ENCODE measurements at places on chromosomes 1 and 21. TPM values are rescaled to one million over a fixed set of nuclear protein-coding genes. Genes with fewer than 3 reads are reported as not detected.

Gene CD2
- total RNA-seq: 192 TPM

GRCh38 chr1:32892368-32893197, 6.3 kb downstream of the HPCA start:
- DNase-seq: no peak
- H3K27ac ChIP-seq: no peak overlapping the region
- H3K27me3 ChIP-seq: peaks cover 12% of the 10 kb centered on the region
- H3K4me3 ChIP-seq: no peak overlapping the region

Gene CLDN19
- total RNA-seq: not detected

GRCh38 chr1:232611834-232612233, 18.1 kb downstream of the SIPA1L2 start:
- no peak overlapping the region for H3K4me3 ChIP-seq
- H3K4me1 ChIP-seq: no peaks in the 10 kb centered on the region
- no peak overlapping the region for H3K27ac ChIP-seq
- no peak for DNase-seq

Gene UTS2
- 8.0 TPM for total RNA-seq
